Hematopoietic multipotent progenitor cell treated with erythropoietin and hydrocortisone succinate and interleukin-3 and kit ligand, for 6 days (in vitro differentiated cells): ENCODE measurements at places on chromosomes 11 and 22.

DNA sequence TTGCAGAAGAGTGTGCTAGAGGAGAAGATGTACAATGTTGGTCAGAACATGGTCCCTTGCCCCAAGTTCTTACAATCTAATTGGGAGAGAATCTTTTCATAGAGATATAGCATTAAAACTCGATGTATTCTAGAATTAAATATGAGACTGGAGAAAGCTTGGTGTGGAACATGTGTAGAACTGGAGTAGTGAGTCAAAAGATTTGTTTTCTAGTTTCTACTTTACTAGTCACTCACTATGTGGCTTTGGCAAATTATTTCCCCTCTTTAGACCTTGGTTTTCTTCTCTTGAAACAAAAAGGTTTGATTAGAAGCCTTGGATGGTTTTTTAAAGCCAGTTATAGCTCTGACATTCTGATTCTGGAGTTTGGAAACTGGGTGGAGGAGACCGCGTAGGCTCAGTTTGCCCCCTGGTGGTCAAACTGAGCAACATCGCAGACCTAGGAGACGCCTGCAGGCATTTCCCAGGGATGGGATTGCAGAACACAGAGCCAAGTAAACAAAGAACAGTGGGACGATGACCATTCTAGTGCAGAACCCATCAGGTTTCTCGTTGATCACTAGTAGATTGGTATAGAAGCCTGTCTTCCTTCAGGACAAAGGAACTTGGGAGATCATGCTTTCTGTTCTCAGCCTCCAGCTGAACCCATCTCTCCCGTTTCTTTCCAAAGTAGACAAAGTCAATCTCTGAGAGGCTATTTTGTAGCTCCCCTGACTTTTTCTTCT is 8.5 kb upstream of the CHRDL2 start:
- peak; percentile 82 for DNase-seq

DNA sequence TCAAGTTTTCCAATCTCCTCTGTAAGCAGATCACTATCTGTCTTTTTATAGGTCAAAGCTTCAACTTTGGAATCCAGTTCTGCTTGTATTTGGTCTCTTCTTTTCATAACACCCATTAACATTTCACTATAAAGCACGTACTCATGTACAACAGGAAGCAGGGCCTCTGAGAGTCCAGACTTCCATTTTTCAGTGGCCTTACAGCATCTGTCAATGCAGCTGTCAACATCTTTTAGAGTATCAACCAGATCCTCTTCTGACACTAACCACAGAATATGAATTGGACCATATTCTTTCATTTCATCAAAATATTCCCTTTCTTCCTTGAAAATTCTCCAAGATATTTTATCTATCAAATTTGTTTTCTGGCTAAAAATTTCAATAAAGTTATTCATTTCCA is 24.7 kb upstream of the SLN start:
- no peak for DNase-seq

DNA sequence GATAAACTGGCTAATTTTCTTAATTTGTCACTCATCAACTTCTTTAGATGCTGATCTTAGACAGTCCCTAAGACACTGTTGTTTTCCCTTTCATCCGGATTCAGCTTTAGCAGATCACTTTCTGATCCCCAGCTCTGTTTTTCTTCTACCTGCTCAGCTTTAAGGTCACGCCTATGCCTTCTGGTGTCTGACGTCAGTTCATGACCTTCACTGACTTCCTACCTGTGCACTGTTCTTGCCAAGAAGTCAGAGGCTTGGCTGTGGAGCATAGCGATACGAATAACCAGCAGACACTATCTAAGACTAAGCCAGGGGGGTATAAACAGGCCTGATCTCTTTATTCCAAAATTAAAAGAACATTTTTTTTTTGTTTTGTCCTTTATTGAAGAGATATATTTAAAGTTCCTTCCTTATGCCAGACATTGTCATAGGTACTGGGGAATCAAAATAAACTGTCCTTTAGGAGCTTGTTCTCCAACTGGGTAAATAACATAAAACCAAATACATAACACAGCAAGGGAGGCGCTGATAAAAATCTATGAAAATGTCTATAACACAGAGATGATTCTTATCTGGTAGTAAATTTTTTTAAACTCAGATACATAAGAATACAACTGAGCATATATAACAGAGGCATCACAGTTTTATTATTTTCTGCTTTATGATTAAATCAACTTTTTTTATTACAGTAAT is 352.2 kb upstream of the CTSC start:
- DNase-seq: no peak

- no peak for DNase-seq
Measured at GRCh38 chr11:99422581-99423427, 402.1 kb downstream of the CNTN5 start.
